Epithelial cell of proximal tubule (primary cell): ENCODE measurements at places on chromosomes 6 and 20.

DNA sequence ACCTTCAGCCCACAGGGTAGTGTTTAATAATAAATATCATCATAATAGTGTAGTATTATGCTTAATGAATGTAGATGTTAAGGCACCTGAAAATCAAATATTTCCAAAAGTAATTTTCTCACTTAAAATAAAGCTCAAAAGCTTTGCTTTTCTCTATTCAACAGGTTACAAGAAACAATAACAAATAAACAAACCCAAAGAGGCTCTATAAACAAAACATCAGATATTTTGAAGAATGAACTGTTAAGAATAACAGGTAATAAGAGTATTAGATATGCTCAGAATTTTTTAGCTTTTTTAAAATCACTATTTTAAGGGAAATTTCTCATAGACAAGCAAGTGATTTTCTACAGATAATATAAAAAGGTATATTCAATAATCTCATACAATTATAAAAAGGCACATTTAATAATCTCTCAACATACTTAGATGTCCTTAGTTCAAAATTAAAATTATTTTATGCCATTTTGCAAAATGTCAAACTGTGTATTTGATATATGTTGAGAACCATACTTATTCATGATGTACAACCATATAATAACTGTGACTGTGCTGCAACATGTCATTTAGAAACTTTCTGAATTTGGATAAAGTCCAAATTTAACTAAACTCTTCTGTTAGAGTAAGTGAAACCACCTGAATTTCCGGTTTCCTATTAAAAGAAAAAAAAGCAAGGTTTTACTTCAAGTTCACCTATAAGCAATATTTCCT, 35.8 kb downstream of the PHIP start:
- DNase-seq = no peak

GRCh38 chr6:71294121-71294523, 5.5 kb downstream of the OGFRL1 start:
- DNase-seq = no peak

GRCh38 chr20:58845706-58846105, 5.0 kb downstream of the GNAS-AS1 start:
- no peak for DNase-seq

- no peak for DNase-seq
Observed at GRCh38 chr6:160221423-160221822, 37.2 kb downstream of the SLC22A2 start.

GRCh38 chr20:19506021-19506420, 252.0 kb upstream of the RIN2 start:
- no peak for DNase-seq

GRCh38 chr6:15066089-15066758, 179.6 kb upstream of the JARID2 start:
- no peak for DNase-seq

DNA sequence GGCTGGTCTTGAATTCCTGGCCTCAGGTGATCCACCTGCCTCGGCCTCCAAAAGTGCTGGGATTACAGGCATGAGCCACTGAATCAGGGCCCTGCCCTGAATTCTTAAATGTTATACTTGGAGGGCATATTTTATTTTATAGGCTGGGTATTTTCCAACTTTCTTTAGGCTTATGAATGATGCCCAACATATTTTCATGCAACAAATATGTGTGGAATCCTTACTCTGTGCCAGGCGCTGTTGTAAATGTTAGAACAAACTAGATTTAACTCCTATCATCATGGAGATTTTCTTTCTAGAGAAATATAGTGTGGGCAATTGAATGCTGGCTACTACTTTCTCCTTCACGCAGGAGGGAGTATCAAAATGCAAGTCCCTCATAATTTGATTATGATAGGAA, 71.2 kb downstream of the SAMD5 start:
- DNase-seq = no peak

- DNase-seq = no peak
Observed at GRCh38 chr6:166589337-166589731, 2.9 kb upstream of the RAMACL start.

DNA sequence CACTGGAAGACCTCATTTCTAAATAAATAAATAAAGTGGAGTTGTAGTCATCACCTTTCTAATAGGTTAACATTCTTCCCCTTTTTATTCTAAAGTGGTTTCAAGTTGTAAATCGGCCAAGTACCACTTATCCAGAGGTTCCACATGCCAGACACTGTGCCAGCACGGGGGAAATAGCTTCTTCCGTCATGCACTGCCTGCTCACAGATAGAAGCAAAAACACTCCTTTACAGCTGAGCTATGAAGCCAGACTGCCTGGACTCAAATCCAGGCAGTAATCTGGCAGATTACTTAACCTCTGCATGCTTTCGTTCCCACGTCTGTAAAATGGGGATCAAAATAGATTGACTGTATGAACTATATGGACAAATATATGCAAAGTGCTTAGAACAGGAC, 17.2 kb upstream of the SCML4 start:
- DNase-seq = no peak

- peak; percentile 52 for DNase-seq
Observed at GRCh38 chr6:131023834-131024504, 39.1 kb downstream of the EPB41L2 start.

DNA sequence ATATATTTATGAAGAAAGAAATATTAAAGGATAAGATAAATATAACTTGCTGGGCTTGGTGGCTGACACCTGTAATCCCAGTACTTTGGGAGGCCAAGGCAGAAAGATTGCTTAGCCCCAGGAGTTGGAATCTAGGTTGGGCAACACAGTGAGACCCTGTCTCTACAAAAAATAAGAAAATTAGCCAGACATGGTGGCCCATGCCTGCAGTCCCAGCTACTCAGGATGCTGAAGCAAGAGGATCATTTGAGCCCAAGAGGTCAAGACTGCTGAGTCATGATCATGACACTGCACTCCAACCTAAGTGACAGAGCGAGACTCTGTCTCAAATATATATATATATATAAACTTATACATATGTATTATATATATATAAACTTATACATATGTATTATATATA, 164.0 kb downstream of the MRPL14 start:
- no peak for DNase-seq

- no peak for DNase-seq
Observed at GRCh38 chr6:109788687-109789086, 97.6 kb downstream of the FIG4 start.

DNA sequence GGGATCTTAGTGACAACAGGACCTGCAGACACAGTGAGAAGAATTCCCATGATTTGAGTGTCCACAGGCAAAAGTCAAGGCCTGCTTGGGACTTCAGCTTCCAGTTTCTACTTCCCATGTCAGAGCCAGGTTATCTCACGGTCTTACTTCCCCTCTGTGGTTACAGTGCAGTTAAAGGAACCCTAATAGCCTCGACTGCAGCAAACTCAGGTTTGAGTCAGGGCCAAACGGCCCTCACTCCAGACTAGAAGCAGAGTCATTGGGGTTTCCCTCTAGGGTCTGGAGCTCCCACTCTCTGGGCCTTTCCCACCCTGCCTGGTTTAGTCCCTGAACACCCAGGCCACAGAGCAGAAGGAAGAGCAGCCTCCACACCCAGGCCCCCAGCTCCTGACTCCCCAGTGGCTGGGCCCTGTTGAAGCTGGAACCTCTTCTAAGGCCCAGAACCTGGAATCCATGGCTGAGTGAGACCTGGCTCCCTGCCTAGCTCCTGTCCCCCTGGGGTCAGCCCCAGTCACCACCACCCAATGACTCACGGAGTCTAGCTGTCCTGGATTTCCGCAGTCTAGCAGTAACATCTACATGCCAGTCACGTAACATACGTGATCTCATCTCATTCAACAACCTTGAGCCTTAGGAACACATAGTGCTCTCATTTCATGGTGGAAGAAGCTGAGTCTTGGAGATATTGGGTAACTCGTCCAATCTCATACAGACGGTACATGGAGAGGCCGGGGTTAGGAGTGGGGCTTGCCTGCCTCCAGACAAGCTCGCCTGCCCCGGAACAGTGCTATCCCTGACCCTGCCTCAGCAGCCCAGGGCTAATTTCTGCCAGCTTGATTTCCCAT, 9.2 kb upstream of the GHRH start:
- no peak for DNase-seq

- DNase-seq = no peak
Observed at GRCh38 chr20:61533231-61533631, 281.2 kb downstream of the CDH4 start.

DNA sequence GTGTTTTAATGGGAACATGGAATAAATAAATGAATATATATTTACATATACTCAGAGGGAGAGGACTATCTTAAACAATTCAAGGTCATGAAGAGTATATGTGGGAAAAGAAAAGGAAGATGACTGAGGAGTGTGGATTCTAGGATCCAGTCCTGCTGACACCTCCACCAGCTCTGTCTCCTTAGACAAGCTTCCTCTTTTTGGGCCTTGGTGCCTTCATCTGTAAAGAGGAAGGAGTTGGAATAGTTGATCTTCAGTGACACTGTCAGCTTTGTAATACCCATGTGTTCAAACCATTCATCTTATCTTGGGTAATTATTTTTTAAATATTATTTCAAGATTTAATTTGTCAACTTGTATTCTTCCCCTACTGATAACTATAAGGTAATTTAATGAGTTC, 338.0 kb downstream of the ADGRB3 start:
- DNase-seq = no peak

DNA sequence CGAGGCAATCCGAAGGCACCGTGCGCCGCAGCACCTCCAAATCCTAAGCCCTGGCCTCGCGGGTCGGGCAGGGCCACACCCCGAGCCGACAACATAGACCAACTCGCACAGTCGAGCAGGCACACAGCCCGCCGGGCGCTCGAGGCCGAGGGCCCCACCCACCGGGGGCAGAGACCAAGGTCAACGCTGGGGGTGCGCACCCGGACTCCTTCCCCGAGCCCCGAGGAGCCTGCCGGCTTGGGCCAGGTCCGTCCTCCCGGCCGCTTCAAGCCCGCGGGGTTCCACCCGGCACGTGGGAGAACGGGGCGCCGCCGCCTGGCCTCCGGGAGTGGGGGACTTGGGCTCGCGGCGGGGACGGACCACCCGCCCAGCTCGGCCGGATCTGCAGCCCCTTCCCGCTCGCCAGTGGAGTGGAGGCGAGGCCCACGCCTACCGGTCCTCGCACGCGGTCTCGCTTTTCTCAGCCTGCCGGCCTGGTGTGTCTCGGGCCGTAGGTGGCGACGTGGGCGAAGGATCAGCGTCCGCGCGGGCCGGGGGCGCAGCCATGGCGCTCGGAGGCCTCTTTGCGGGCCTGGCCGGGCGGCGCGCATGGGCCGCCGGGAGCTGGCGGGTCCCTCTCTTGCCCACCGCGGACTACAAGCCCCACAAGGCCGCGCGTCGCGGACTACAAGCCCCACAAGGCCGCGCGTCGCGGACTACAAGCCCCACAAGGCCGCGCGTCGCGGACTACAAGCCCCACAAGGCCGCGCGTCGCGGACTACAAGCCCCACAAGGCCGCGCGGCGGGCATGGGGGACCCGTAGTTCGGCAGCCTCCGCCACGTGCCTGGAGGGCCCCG, at the start of gene UCKL1:
Gene UCKL1 (minus strand): TSS at position 590 of the 837 bp plus-strand sequence. CDS start 44 bp downstream, at position 546.
- no peak for DNase-seq
